ENCODE measurements at places on chromosomes 12 and 14.

DNA sequence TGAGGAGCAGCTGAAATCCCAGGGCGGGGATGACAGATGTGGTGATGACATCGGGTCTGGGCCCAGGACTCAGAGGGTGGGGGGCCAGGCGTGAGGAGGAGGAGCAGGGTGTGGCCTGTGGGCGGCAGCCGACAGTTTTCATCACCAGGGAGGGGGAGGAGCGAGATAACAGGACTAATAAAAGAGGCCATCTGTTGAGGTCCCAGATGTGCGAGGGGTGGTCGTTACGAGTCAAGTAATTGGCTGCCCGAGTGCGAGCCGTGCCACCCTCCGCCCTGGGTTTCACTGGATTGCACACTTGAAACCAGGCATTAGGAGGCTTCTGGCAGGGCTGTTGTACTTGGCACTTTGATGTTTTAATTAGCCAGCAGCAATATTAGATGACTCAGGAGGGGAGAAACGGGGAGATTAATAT lies 67.2 kb downstream of the NOS1 start:
- DNase-seq: no peak

- DNase-seq: no peak
Measured at GRCh38 chr12:43762596-43762995, 3.8 kb downstream of the IRAK4 start.

DNA sequence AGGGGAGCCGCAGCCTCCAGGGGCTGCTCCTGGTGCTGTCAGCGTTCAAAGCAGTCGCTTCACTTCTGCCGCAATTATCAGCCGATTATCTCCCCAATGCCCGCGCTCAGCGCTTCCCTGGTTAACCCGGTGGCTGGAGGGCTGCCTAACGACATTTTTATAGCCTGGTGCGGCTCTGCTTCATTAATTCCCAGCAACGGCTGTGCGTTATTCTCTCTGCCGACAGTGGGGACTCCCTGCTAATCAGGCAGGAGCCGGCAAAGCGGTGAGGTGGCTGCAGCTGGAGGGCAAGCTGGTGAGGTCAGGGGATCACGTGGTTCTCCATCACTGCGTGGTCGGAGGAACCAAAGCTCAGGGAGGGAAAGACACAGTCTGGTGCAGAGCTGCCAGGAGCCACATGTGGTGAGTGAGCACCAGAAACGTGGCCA lies 62.9 kb downstream of the GLRX5 start:
- peak; percentile 96 for DNase-seq

- DNase-seq: no peak
Measured at GRCh38 chr12:31773223-31773750, 44.5 kb upstream of the AMN1 start.

DNA sequence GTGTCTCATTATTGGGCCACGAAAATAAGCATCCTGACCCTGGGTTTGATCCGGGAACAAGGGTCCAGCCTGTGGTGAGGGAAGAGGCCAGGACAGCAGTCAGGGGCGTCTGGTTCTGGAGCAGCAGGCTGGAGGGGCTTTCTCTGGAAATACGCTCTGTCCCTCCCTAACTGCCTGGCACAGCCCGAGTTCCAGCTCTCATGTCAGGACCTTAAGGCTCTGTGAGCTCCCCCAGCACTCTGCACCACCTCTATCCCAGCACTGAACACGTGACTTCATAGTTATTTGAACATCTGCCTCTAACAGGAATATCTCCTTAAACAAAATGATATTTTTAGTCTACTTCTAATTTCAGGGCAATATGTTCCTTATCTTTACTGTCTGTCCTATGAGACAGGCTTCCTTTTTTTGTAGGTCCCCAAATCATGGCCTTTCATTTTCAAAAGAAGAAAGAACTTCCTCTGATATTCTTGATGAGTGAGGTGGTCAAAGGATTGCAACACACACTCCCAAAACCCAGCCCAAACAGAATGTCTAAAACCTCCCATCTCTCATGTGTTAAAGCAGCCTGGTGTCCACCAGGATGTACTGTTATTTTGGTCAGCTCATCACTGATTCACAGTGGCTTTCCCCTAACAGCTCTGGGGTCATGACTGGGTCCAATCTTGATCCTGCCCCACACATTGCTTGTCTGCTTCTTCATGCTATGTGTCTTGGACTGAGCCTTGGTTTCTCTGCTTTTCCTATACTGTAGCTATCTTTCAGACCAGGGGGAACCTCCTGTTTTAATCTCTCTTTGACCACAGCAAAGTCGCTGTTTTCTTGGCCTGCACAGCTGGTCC lies 9.7 kb downstream of the AQP6 start:
- DNase-seq: no peak

- DNase-seq: no peak
Measured at GRCh38 chr14:49206828-49207227, 379.4 kb downstream of the RPS29 start.

DNA sequence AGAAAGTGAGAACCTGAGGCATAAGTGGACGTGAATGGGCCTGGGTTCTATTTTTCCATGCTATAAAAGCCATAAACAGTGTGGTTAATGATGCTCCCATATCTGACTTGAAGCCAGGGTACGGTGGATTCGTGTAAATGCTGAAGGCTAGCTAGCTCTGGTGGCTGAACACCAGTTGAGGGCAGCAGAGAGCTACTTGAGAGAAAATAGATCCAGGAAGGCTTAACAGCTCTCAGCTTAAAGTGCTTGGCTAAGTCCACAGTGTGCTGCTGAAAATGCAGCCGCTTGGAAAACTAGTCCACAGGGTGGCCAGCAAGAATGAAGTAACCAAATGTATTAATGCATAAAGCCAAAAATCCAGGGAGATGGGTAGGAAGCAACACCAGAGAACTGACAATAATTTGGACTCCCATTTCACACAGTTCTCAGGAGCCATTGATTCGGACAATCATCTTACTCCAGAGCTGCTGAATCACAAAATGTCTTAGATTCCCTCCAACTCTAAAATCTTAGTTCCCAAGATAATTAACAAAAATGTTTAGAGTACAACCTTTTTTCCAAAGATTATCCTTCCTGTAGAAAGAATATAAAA lies 15.0 kb upstream of the FOXG1 start:
- peak; percentile 65 for DNase-seq

- DNase-seq: no peak
Measured at GRCh38 chr12:94732367-94732990, 82.1 kb upstream of the TMCC3 start.

DNA sequence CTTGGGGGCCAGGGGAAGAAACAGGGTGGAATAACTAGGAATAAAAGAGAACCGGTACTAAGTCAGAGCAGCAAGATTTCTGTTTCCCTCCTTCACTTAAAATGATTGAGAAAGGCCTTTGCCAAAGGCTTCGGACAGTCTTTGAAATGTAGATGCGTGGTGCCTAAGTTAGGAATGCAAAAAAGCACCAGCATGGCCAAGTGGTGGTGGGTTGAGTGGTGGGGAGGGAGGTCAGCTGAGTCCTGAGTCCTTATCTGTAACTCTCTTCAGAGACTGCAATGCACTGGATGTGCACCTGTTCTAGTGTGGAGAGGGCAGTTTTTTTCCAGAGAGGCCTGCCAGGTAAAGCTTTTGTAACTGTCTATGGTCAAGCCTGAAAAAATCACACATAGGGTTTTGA lies 919.9 kb downstream of the FSCB start:
- DNase-seq: no peak

GRCh38 chr12:54304187-54304810 lies 3.5 kb upstream of the NFE2 start:
- no peak for DNase-seq

- no peak for DNase-seq
Measured at GRCh38 chr12:42237853-42238239, 202 bp downstream of the YAF2 start.

GRCh38 chr12:38144049-38144448 lies 172.5 kb upstream of the ALG10B start:
- DNase-seq: no peak

DNA sequence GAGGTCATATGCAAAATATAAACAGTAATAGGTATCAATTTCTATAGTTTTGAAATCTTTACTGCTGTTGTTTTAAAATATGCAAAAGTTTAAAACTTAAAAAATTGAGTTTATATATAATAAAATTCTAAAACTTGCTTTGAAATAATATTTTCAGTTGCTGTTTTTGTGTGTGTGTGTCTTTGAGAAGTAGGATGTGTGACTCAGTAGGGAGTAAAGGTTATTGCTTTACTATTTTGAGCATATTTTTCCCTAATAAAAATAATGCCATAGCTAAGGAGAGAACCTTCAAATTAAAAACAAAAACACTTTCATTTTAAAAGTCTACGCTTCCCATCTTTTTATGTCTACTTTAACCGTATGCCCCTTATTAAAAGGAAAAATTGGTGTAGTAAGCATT lies 238.1 kb downstream of the FBXL14 start:
- no peak for DNase-seq

DNA sequence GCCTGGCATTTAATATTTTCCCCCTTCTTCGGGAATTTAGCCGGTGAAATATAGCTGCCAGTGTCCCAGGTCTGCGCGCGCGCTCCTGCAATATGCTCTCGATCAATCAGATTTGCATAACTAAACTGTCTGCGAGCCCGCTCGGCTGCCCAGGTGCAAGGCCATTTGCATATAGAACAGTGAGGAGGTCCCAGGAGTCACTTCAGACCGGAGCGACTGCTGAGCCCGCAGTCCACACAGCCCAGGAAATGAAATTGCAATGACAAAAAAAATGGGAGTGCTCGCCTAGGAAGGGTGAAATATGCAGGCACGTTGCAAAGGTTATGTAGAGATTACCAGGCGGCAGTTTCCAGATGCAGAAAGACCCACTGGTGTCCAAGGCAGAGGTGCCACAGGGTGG lies 228.5 kb downstream of the VRK1 start:
- DNase-seq: no peak

DNA sequence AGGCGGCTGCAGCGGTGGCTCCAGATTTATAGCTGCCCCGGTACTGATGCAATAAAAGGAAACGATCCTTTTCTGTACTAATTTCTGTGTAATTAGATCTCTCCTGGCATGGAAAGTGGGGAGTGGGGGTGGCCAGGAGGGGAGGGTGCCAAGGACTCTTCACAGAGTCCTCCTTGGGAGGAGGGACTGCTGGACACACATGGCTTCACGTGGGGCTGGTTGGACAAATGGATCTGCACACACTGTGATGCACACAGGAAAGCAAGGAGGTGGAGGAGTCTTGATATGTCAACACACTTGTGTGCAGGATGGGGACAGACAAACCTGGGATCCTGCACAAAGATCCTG lies 23.8 kb upstream of the ATP5MC2 start:
- DNase-seq: no peak

All from DMS79 treated with DMSO at 0.1 percent for 48 hours (cell line).